Activated CD8-positive, alpha-beta memory T cell treated with anti-CD3 and anti-CD28 coated beads for 4 hours (primary cell): ENCODE measurements at places on chromosomes 4 and X.

DNA sequence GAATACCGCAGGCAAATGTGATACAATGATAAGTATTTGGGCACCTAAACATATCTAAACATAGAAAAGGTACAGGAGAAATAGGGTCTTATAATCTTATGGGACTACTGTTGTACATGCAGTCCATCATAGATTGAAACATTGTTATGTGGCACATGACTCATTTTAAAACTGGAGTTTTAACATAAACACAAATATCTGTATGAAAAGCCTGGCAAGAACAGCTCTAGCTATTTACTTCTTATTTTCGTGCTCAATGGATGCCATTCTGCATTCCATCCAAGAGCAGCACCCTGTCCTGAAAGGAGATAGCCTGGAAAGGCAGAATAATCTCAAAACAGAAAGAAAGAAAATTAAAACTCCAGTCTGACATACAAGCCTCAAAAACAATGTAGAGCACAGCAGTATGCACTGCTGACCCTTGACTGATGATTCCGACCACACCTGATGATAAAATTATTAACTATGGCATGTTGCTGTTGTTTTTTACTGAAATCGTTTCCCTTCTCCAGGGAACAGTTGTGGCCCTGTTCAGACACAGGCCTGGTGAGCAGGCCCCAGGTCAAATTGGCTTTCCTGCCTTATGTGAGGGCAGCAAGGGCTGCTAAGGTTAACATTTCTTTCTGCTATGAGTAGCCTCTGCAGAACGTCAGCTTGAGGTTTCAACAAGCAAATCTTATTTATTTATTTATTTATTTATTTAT, 152.7 kb downstream of the APBB2 start:
- no peak for DNase-seq

DNA sequence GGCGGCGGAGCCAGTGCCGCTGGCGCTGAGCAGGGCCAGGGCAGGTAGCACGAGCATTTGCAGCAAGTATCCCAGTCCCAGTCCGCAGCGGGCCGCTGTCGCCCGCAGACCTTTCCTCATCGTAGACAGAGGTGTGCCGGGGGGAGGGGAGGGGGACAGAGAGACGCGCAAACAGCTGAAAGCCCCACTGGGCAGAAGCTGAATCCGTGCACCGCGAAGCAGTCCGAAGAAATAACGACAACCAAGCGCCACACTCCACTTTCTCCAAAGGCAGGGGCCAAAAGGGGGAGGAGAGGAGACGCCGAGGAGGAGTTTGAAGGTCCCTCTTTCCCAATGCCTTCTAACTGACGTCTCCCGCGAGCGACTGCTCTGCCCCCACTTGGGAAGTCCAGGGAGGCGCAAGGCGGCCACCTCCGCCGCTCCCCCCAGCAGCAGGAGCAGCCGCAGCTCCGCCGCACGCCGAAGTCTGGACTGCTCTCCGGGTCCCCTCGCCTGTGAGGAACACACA, at the start of gene UNC5C:
UNC5C (minus strand) TSS at position 236 of the 508 bp plus-strand sequence.
- no peak for DNase-seq

GRCh38 chrX:10350221-10350620, 193.4 kb downstream of the CLCN4 start:
- no peak for DNase-seq

DNA sequence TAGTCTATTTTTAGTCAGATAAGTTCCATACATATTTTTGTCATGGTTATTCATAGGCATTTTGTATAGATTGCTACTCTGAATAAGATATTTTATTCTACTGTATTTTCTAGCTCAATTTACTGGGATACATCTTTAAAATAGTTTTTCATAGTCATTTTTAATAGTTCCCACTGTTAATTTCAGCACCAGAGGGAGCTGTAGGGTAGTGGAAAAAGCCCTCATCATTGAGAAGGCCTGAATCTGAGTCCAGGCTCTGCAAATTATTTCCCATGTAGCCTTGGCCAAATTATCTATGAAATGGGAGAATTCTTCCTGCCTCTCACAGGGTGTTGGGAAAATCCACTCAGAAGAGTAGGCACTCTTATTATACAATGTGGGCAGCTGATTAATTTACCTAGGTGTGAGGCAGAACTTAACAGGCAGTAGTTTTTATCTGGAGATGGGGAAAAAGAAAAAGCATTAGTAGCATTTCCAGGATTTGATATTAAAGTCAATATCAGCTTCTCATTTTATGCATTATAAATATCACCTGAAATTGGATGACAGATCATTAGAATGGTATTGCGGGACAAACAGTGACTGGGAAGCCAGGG, 102.9 kb upstream of the PAQR3 start:
- DNase-seq = no peak

DNA sequence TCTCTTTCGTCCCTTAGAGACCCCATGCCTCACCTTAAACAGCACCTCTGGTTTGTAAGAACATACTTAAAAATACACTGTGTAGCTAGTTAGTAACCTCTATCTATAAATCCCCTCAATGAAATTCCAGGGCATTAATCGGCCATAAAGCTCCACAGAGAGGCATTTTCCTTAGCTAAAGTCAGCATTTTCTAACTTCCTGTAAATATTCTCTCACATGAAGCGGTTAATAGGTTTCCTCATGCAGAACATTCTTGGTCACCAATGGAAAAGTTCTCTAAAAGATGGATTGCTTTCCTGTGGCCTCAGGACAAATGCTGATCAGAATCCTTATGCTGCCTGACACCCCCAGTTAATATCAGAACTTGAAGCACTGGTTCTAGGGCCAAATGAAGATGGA, 248.6 kb upstream of the BOD1L1 start:
- DNase-seq = no peak

GRCh38 chr4:74950200-74950599, 17.3 kb downstream of the PARM1 start:
- no peak for DNase-seq

DNA sequence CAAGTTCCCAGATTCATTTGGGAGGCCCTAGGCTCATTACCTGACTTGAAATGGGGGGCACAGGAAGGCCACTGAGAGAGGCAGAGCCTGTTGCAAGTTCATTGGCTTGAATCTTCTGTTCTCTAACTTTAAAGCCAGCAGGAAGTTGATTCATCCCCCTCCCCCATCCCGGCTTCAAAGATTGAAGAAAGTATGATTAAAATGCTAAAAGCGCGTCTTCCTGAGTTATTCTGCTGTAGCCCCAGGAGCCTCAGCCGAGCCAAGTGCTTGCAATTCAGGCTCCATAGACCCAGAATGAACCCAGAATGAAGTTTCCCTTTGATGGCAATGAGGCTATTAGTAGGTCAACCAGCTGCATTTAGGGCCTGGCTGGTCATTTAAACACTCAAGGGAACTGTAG, 14.7 kb downstream of the CHST7 start:
- DNase-seq = no peak

DNA sequence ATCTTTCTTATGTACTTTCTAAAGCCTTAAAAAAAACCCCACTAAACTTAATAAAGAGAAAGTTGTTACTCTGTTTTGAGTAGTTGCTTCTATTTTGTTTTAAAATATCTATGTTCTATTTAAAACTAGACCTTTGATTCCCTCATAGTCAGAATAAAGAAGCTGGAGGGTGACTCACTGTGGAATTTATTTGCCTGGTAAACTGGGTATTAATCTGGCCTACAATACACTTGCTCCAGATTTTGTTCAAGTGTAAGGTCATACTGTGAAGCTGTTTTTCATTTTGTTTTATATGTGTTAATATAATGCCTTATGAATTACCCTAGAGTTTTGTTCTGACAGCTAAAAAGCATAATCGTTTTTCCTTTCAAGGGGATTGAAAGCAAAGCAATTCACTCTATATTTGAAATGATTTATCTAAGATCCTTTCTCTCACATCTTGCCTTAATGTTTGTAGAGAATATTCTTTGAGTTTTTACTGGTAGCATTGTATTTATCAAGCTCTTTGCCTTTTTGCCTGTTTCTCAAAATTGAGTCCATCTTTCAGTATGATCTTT, 277.4 kb upstream of the PITX2 start:
- DNase-seq = no peak

DNA sequence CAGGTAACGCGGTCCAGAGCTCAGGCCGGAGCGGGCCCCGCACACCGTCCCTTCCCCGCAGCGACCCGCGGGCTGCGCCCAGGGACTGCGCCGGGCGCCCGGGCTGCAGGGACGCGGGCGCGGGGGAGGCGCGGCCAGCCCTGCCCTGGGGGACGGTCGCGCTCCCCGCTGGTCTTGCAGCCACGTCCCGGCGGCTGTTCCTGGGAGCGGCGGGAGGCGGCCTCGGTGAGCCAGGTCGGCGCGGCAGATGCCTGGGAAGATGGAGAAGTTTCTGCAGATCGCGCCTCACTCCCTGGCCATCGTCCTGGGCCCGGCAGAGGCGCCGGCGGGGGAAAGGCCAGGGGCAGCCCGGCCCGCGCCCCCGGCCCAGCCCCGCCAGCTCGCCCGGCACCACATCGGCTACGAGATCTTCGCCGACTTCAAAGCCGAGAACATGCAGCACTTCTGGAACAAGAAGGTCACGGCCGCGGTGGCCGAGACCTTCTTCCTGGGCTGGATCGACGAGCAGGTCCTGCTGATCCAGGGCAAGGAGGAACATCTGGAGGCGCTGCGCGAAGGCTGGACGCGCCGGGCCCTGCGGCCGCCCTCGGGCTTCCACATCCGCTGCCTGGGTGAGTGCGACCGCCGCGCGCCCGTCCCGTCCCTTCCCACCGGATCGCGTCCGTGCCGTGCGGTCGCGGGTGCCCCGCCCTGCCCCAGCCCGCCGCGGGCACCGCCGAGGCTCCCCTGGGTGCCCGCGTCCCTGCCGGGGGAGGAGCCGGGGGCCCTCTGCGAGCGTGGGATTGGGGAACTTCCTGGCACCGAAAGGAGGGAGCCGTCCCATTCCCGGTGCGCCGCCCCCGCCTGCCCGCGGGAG, 107.4 kb upstream of the STOX2 start:
- DNase-seq = no peak

GRCh38 chr4:150699599-150699998, 117.6 kb downstream of the MAB21L2 start:
- DNase-seq = no peak

DNA sequence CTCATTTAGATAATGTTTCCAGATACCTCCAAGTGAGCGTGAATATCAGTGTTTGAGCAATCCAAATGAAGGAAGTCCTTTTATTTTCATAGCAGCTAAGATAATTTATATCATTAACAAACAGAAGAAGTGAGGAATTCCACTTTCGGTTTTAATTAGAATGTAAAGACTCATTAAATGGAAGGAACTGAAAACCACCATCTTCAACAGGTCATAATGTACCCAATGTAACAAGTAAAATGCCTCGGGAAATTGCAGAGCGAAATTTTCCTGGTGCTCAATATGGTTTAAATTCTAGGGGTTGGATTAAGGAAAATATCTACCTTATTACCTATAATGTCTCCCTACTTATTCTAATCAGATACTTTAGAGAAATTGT, 33.9 kb upstream of the SLC9A7 start:
- no peak for DNase-seq

- no peak for DNase-seq
Observed at GRCh38 chr4:2931512-2932301, 31.5 kb downstream of the NOP14 start.

GRCh38 chr4:127643791-127644190, 11.0 kb downstream of the INTU start:
- no peak for DNase-seq

DNA sequence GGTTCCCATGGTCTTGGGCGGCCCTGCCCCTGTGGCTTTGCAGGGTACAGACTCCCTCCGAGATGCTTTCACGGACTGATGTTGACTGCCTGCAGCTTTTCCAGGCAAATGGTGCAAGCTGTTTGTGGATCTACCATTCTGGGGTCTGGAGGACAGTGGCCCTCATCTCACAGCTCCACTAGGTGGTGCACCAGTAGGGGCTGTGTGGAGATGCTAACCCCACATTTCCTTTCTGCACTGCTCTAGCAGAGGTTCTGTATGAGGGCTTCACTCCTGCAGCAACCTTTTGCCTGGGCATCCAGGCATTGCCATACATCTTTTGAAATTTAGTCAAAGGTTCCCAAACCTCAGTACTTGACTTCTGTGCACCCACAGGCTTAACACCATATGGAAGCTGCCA, 176.1 kb downstream of the DCAF12L1 start:
- no peak for DNase-seq

GRCh38 chr4:128871948-128872347, 62.4 kb downstream of the JADE1 start:
- DNase-seq = no peak

DNA sequence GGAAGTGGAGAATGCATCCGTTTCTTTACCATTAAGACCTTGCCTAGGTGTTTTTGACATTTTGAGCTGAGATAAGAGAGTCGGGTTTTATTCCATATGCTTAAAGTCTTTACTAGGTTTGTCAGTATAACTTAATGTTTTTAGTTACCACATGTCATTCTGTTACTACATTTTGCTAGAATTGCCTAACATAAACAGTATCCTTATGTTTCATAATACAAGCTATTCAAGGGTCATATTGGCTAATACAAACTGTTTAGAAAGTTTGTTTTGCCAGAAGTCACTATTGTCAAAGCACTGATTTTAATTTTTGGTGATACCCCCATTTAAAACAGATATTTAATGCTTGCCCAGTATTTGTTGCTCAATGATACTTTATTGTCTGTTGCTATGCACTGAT, 427.7 kb upstream of the MAGEB2 start:
- no peak for DNase-seq

- no peak for DNase-seq
Observed at GRCh38 chr4:8267077-8267476, 2.5 kb upstream of the HTRA3 start.

DNA sequence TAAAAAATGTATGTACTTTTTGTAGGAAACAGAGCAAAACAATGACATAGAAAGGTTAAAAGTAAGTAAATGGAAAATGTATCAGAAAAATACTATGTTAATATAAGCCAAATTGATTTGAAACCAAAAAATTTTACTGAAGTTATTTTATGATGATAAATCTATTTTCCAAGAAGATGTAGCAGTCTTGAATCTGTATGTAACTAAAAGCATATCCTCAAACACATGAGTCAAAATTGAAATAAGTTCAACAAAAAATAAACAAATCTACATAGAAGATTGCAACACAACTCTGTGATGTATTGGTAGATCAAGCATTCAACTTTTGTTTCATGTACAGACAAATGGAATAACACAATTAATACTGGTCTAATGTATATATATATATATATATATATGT, 450.0 kb downstream of the SPRY1 start:
- no peak for DNase-seq
